ENCODE measurements at places on chromosomes 1 and 21.
A peak's percentile ranks its signal among the peaks of the same experiment; 100 is the strongest.

DNA sequence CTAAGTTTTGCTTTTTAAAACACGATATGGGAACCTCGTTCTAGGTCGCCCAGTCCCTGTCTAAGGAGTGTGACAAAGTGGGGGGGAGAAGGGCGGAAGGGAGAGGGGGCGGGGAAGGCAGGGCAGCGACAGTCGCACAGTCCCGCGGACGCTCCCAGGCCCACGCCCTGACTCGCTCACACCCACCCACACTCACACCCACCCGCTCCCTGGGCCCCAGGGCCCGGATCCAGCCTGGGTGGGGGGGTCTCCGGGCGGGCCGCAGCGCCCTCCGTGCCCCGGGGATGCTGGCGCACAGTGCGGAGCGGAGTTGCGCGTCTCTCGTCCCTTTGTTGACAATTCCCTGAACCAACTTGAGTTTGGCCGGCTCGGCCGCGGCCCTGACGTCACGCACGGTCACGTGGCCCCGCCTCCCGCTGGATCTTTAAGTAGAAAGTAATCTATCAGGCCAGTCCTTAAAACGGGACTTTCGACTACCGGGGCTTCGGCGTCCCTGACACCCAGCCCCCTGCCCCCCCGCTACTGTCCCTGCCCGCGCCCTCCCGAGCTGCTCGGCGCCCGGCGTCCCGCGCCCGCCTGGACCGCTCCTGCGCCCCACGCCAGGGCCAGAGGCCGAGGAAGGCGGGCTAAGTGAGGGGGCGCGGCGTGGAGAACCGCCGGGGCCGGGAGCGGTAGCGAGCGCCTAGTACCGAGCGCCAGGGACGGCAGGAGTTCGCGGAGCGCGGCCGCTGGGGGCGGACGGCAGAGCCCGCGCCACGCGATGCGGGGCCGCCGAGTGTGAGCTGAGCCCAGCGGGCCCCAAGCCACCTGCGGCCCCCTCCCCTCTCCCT lies at the start of gene FOXD3:
Gene FOXD3, plus strand, starts transcription at position 454 of the 830 bp plus-strand sequence. CDS start 492 bp downstream, outside the sequence.
- DNase-seq: peak; percentile 34

DNA sequence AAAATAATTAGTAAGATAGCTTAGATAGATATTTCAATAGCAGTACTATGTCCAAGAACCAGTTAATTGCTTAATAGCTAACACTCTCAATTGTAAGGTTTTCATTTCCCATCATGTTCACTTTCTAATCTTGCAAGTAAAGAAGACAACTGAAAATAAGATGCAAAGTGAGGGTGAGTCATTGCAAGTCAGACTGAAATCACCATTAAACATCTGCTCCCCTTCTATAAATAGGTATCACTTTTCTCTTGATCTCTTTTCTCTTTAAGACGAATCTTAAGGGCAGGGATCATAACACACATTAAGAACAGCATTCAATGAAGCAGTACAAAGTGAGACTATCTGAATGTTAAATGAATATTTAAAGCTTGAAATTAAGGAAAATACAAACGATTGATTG lies 40.4 kb downstream of the UBR4 start:
- DNase-seq: no peak

DNA sequence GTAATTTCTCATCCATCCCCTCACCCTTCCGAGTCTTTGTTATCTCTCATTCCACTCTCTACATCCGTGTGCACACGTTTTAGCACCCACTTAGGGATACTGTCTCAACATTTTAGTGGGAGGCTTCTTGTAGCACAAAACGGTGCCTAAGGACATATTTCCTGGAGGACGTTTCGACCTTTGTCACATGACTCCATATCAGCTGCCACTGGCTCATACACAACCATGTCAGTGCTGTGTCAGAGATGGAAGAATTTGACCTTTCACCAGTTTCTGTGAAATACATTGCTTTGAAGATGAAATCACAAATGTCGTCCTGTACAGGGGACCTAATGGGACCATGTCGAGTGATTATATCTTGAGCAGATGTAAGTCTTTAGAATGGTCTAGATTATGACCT lies 15.6 kb downstream of the B3GALT5 start:
- DNase-seq: no peak

DNA sequence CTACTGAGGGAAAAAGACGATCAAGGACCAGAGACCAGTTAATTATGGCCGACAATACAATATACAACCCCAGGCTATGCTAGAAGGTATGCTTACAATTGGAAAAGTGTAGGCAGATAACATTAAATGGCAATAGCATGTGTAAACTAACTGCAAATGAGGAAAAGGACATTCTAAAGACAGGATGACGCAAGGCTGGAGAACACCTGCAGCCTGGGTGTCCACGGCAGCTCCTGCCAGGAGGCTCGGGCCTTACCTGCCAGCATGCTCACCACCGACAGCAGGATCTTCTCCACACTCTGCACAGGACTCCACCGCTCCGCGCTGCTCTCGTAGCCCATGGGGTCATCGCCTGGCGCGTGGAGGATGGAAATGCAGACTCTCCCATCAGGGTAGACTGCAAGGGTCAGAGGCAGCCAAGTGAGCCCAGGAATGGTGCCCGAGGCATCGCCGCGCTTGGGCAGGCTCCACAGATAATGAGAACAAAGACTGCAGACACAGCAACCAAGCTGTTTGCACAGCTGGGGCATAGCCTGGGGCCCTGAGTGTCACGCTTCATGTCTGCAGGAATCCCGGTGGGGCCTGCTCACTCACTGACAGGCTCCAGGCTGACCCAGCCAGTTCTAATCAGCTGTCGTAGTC lies 28.2 kb downstream of the UBE2G2 start:
- no peak for DNase-seq

DNA sequence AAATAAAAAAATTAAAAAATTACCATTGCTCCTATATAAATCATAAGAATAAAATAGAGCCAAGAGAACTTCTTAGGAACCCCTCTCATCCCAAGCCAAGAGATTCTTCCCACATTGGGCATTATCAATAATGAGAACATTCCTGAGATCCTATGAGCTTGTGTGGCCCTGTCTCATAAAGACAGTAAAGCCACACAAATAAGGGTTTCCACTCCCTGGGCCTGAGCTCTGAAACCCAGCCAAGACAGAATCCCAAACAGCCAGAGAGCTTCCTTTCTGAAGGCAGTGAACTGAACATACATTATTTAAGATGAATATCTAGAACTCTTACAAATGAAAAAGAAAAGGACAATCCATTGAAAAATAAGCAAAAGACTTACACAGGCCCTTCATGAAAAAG lies 68.3 kb downstream of the SLC45A1 start:
- DNase-seq: no peak

GRCh38 chr1:233078396-233078795 lies 128.0 kb downstream of the NTPCR start:
- no peak for DNase-seq

Measured in activated naive CD4-positive, alpha-beta T cell treated with Interleukin-2 at 50 U/mL for 16 hours (primary cell).